GM20000 (cell line): ENCODE measurements at places on chromosomes 12 and 14.

DNA sequence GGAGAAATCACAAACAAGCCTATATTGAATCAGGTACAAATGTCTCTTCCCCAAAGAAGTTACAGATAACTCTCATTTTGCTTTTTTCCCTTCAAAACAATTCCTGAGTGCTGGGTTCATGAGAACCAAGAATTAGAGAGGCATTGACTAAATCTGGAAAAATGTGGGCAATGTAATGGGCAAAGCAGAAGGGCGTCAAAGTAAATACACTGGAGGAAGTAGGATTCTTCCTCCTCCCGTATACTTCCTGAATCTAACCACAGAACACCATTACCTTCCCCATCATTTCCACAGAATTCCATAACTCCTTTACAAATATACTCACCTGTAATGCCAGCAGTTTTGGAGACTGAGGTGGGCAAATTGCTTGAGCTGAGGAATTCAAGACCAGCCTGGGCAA is 3.0 kb upstream of the RBMS2 start:
- DNase-seq, result no peak

GRCh38 chr12:24695657-24696329 is 253.1 kb downstream of the BCAT1 start:
- no peak for DNase-seq

DNA sequence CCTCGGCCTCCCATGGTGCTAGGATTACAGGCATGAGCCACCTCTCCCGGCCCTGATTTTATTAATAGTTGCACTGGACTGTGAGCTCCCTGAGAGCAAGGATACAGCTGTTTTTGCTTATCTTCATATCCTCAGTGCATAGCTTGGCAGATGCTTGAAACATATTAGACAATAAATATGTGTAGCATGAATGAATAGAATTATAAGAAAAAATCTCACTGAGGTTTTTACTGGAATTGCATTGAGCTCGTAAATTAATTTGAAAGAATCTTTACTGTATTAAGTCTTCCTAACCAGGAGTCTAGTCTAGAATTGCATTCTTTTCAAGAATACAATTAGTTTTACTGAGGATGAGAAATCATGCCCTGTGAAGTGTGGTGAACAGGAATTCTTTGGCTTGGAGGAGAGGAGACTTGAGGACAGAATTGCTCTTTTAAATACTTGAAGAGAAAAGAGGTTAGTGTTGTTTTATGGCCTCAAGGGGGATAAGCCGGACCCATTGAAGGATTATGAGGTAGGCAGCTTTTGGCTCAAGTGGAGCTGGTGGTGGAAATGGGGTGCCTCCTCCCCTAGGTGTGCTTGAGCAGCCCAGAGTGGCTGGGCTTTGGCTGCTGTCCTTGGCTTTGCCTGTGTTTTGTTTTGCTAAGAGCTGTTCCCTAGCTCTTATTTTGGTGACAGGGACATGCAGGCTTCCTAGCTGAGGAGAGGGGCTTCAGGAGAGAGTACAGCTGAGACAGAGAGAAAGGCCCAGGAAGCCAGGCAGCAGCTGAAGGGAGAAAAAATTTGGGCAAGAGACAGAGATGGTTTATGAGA is 34.0 kb downstream of the PLEKHD1 start:
- no peak for DNase-seq

- no peak for DNase-seq
These were observed 30.3 kb downstream of the KITLG start for GRCh38 chr12:88549929-88550328.

GRCh38 chr14:76904740-76905569 is 78.7 kb downstream of the LRRC74A start:
- peak; percentile 76 for DNase-seq

DNA sequence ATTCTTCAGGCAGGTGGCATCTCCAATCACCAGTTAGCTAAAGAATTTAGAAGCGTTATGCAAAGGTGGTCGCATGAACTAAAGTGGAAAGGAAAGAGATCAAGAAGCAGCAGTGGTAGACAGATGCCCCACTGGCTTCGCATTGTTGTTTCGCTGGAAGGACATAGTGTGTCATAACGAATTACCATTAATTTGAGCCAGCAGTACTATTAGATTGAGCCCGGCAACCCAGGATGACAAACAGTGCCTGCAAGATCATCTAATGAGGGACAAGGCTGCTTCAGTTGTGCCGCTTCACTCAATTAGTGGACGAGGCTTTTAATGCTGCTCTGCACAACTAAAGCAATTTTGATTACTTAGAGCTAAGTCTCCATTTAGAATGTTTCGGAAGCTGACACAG is 274.5 kb upstream of the SOX5 start:
- DNase-seq, result no peak

DNA sequence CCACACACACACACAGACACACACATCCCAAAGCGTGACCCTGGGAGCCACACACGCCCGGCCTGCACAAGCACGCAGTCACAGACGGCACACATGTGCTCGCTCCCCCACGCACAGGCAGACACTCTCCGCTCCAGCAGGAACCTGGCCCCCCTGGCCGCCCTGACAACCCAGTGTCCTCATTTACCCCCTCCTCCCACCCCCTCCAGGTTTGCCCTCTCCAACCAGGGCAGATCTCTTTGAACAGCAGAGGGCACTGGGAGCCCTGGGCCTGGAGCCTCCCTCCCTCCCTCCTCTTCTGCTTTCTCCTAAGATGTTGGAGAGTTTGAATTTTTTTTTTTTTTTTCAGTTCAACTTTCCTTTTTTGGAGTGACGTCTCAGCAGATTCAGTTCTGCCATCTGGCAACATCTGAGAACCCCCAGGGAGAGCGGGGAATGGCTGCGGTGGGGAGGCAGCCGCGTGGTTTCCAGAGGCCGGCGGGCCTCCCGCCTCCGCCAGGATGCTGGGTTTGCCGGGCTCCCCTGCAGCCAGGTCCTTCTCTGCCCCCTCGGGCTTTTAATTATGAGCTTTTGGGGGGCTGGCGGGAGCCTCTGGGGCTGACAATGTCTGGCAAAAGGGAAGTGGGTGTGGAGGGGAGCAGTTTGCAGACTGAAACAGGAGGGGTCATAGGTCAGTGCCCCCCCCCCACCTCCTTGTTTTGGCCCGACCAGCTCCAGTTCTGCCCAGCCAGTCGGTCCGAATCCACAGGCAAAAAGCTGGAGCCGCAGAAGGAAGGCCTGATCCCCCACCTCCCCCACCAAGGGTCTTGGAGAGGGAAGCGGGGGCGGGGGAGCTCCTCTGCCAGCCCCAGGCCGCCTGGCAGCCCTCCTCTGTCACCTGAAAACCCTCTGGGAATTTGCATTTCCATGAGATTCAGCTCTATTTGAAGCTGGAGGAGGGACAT is 1.3 kb upstream of the NCOR2 start:
- peak; percentile 79 for DNase-seq

DNA sequence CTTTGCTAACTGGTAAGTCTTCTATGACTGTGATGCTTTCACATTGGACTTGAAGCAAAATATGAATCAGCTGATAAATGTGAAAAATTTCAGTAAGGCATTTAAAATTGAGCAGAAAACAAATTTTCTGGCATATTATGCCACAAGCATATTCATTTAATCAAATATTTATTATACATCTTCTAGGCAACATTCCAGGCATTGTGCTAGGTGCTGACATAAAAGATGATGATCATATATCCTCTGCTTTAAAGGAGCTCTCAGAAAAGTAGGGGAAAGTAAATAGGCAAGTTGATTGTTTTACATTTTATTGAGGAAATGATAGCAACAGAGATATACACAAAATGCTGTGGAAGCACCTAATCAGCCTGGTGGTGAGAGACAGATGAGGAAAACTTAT is 248.9 kb downstream of the SLC16A7 start:
- no peak for DNase-seq

DNA sequence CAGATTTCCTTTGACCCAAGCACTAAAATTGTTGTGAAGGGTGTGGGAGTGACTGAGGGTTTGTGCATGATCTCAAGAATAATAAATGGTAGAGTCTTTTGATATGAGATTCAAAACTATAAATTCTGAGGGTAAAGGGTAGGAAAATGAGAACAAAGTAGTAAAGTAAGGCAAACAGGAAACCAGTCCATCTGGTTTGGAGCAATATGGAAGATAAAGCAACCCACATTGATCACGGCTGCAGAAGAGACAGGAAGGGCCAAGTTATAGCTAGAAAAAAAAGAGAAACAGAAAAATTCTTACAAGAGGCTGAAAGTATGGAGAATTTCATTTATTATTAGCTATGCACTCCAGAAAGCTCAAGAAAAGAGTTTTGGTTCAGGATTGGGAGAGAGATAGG is 4.6 kb upstream of the SLCO1B3 start:
- DNase-seq, result no peak

GRCh38 chr12:38666425-38666824 is 239.0 kb downstream of the CPNE8 start:
- DNase-seq, result no peak

GRCh38 chr12:88921434-88921833 is 341.2 kb upstream of the KITLG start:
- DNase-seq, result no peak

DNA sequence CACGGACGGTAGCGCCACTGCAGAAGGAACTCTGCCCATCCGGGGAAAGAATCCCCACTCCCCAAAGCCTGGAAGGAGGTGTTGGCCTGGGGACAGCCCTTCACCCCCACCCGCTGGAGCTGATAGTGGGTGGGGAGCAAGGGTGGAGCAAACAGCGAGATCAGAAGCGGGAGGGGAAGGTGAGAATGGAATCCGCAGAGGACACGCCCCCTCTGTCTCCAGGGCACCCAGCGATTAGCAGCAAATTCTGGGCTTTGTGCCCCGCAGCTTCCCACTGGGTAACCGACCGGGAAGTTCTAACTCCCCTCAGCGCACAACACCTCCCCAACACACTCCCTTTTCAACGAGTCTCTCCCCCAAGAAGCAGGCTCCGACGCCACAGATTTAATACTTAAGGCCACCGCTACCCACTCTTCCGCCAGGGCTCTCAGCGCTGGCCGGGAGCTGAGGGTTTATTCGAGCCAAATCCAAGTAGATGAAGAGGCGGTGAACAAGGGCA is 1.4 kb downstream of the SLC25A29 start:
- DNase-seq, result no peak

GRCh38 chr12:86945685-86946196 is 689.5 kb upstream of the MGAT4C start:
- no peak for DNase-seq

DNA sequence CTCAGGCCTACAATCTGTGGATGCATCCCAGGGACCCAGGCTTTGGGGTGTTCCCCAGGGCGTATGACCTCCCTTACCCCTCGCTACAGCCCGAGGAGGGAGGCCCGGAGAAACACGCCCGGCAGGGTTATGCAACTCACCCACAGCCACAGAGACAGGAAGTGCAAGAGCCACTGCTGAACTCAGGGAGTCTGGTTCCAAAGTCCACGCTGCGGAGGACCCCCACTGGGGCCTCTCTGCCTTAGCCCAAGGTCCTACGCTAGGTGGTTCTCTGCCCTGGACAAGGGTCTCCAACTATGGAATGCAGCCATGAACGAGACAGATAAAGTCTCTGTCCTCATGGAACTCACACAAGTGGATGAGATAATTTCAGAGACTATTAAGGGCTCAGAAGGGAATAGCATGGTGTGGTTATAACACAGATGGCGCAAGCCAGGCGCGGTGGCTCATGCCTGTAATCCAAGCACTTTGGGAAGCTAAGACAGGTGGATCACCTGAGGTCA is 11.3 kb downstream of the SCARB1 start:
- no peak for DNase-seq

- DNase-seq, result no peak
These were observed 53.7 kb downstream of the SOX5 start for GRCh38 chr12:23895792-23896218.

- no peak for DNase-seq
These were observed 121.3 kb downstream of the RPS29 start for GRCh38 chr14:49464885-49465284.

DNA sequence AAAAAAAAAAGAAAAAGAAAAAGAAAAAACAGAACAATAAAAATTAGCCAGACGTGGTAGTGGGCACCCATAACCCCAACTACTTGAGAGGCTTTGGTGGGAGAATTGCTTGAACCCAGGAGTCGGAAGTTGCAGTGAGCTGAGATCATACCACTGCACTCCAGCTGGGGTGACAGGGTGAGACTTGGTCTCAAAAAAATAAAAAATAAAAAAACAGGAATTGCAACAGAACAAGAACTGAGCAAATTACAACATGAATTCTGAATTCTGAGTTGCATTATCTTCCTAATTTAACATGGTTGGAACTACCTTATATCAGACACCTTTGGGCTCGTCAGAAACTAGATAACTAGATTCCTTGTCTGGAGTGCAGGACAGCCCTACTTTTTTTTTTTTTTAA is 53.3 kb upstream of the NR2C1 start:
- DNase-seq, result no peak

DNA sequence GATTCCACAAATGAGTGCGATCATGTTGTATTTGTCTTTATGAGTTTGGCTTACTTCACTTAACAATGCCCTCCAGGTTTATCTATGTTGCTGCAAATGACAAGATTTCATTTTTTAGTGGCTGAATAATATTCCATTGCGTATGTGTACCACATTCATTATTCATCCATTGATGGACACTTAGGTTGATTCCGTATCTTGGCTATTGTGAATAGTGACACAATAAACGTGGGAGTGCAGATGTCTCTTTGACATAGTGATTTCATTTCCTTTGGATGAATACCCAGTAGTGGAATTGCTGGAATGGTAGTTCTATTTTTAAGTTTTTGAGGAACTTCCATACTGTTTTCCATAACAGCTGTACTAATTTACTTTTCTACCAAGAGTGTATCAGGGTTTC is 23.5 kb downstream of the AKAP6 start:
- no peak for DNase-seq

DNA sequence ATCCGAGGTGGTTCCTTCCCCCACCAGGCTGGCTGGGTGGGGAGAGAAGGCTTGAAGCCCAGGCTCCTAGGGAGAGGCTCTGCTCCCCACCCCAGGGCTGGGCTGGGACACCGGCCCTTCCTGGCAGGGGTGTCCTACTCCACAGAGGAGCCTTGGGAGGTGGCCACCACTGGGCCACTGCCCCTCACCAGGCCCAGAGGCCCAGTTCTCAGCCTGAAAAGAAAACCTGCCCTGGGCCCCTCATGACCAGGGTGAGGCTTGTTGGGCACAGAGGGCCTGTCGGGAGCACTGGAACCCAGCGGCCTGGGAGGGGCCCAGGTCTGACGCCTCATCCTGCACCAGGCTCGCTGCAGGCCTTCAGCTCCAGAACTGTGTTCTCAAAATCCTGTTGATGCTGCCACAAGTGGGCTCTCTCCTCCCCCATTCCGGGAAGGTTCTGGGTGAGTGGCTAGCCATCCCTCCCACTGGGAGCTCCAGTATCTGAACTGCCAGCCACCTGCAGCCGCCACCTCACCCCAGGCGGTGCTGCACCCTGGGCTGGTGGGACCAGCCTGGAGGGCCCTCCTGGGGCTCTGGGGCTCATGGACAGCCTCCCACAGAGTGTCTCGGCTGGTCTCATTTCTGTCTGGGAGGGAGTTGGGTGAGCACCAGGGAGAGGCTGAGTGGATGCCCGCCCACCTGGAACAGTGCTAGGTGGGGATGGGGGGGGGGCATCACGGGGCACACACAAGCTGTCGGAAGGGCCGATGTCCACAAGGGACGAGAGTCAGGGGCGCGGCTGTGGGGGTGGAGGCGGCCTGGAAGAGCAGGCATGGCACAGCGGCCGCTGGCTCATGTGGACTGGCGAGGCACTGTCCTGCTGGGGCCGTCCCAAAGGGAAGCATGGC is 11.8 kb downstream of the BAG5 start:
- no peak for DNase-seq
